ENCODE measurements at places on chromosomes 6 and 20. TPM values are rescaled to one million over a fixed set of nuclear protein-coding genes. Genes with fewer than 3 reads are reported as not detected.

The HUS1B gene
- total RNA-seq = 0.99 TPM

The WFDC12 gene
- total RNA-seq = not detected

The CCDC170 gene
- 0.44 TPM for total RNA-seq

The FKBP1C gene
- total RNA-seq = 0.17 TPM

The CDKN1A gene
- total RNA-seq = 1,000 TPM

The SASH1 gene
- 106 TPM for total RNA-seq

The IDH3B gene
- total RNA-seq = 81.4 TPM

The TP53TG5 gene
- total RNA-seq = 0.50 TPM

The IMPG1 gene
- not detected for total RNA-seq

The B3GALT4 gene
- 12.5 TPM for total RNA-seq

The RPS10 gene
- 2,692 TPM for total RNA-seq

The FAM83C gene
- total RNA-seq = not detected

The MACROD2 gene
- 0.50 TPM for total RNA-seq

The MATN4 gene
- total RNA-seq = 0.33 TPM

The CRISP2 gene
- not detected for total RNA-seq

The AMD1 gene
- total RNA-seq = 64.1 TPM

The PTK7 gene
- total RNA-seq = 71.3 TPM

The CD93 gene
- total RNA-seq = 1.0 TPM

The PEX7 gene
- total RNA-seq = 12.7 TPM
